ENCODE measurements at places on chromosomes 3 and 15.

DNA sequence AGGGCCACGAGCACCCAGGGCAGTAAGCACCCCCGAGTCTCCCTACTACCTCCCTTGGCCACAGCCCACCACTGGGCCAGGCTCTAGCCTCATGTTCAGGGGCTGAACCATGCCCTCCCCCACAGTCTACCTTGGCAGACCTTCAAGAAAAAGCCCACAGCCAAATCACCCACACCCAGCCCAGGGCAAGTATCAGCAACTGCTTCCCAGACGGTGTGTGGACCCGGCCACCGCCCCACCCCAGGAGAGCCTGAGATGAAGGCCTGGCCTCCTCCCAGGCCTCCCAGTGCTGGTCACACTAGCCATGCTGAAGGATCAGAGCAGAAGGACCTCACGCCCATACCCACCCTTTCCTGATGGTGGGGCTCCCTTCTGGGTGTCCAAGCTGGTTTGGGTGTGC, 92.0 kb upstream of the LINGO1 start:
- DNase-seq: no peak

- DNase-seq: no peak
Measured at GRCh38 chr3:17411157-17411877, 331.1 kb downstream of the TBC1D5 start.

GRCh38 chr3:13072239-13072599, 1.0 kb downstream of the IQSEC1 start:
- DNase-seq: no peak

DNA sequence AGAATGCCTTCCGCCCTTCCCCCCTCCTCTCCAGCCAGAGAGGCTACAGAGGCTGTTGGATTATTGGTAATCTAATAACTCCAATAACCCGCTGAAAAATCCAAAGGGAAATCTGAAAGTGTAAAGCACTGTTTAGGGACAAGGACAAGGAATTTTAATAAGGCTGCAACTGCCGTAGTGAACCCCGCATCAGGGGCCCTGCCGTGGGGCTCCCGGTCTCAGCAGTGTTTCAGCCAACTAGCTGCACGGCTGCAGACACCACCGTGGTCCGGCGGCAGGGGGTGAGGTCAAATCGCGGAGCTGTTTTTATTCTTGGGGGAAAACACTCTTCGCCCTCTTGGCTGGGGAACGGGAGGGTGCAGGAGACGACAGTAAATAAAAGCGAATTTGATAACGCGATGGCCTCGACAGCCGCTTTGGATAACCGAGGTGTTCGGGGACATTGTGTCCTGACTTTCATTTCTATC, 6.1 kb downstream of the BCL6 start:
- no peak for DNase-seq

DNA sequence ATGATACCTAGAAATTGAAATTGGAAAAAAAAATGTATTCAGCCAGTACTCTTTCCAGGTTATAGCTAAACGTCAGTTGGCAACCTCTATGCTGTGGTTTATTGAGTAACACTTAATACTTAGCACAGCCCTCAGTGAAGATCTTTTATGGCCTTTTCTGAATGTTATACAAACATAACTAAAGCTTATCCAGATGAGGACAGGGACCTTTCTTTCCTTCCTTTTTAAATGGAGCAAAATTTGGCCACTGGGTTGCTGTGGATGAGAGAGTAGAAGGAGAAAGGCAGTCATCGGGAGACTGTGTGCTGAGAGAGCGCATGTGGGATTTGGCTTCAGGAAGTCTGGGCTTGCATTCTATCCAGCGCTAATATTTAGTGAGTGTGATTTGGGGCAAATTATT, 36.1 kb downstream of the IGF1R start:
- DNase-seq: no peak

- DNase-seq: no peak
Measured at GRCh38 chr3:11589706-11590105, 54.0 kb downstream of the VGLL4 start.

- no peak for DNase-seq
Measured at GRCh38 chr3:153210146-153210545, 48.1 kb downstream of the RAP2B start.

DNA sequence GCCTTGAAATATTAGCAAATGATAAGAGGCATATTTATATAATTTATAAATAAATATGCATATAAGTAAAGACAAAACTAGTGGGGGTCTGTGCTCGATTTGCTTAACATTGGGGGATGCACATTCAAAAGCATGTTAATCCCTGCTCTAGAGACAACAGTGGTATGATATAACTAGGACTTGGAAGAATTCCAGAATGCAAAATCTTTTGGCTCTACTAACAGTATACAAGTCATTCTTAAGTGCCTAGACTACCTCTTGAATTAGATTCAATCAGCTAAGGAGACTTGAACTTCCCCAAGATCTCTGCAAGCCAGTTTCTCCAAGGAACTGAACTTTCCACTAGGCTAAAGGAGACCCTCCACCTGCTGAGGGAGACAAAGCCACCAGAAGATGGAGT, 282.7 kb upstream of the RORA start:
- no peak for DNase-seq

- DNase-seq: no peak
Measured at GRCh38 chr3:119098619-119099222, 47.2 kb upstream of the TEX55 start.

Measured in upper lobe of right lung (tissue), 1 donor.